ENCODE measurements at places on chromosomes 16 and 17. TPM values are rescaled to one million over a fixed set of nuclear protein-coding genes. Genes with fewer than 3 reads are reported as not detected.
A peak's percentile ranks its signal among the peaks of the same experiment; 100 is the strongest.

Gene WSCD1
- not detected for total RNA-seq

Gene SLC5A11
- 0.95 TPM for total RNA-seq

DNA sequence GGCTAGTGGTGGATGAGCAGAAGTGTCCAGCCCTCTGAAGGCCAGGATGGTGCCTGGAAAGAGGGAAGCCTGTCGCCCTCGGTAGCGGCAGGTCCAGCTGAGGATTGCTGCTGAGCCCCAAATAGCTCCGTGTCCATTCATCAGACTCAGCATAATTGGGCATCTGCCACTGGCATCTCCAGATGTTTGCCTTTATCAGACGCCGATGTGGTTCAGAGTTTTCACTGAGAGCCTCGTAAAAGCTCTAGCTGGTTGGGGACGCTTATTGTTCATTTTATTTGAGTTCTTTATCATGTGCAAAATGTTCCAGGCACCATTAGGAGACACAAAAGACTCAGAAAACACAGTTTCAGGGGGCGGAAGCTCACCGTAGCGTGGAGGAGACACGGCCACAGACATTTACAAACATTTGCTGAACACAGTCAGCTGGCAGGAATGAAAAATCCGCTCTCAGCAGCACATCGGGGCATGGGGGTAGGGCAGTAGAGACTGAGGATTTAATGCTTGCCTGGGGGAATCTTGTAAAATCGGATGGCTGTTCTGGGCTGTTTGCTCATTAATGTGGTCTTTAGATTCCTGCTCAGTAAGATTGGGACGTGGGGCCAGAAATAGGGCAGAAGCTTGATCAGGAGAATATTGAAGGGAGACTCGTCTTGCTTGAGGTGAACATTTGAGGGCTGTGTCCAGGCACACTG lies 41.7 kb downstream of the SMPD3 start:
- no peaks in the 10 kb centered on the region for H3K27me3 ChIP-seq
- H3K36me3 ChIP-seq, result no peaks in the 10 kb centered on the region
- DNase-seq, result no peak
- no peak overlapping the region for H3K4me3 ChIP-seq

DNA sequence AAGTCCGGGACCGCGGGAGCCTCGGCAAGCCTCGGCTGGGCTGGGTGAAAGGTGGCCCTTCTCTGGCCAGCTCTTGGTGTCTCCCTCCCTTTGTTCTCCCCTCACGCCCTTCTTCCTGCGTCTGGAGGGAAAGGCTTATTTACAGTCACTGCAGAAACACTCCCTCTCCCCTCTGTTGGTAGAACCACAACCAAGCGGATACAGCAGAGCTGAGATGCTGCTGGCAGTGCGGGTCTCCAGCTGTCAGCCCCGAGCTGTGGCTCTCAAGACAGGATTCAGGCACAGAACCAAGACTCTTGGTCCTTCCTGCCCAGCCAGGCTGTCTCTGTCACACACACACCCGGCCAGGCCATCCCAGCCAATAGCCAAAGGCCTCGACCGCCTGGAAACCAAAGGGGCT lies 133.3 kb downstream of the ENGASE start:
- DNase-seq, result no peak
- peaks cover 7% of the 10 kb centered on the region for H3K27me3 ChIP-seq
- H3K27ac ChIP-seq, result no peak overlapping the region
- no peaks in the 10 kb centered on the region for H3K36me3 ChIP-seq
- no peaks in the 10 kb centered on the region for H3K4me1 ChIP-seq

GRCh38 chr16:430904-431303 lies 5.5 kb downstream of the RAB11FIP3 start:
- no peak overlapping the region for H3K4me3 ChIP-seq
- no peaks in the 10 kb centered on the region for H3K27me3 ChIP-seq
- no peaks in the 10 kb centered on the region for H3K4me1 ChIP-seq
- no peak for DNase-seq
- no peak overlapping the region for H3K27ac ChIP-seq

- peak; percentile 81 for DNase-seq
- H3K4me1 ChIP-seq, result no peaks in the 10 kb centered on the region
- H3K27me3 ChIP-seq, result no peaks in the 10 kb centered on the region
- H3K27ac ChIP-seq, result peak overlapping the region; percentile 50
Measured at GRCh38 chr16:16127469-16128116, 95.7 kb downstream of the ABCC6 start.

DNA sequence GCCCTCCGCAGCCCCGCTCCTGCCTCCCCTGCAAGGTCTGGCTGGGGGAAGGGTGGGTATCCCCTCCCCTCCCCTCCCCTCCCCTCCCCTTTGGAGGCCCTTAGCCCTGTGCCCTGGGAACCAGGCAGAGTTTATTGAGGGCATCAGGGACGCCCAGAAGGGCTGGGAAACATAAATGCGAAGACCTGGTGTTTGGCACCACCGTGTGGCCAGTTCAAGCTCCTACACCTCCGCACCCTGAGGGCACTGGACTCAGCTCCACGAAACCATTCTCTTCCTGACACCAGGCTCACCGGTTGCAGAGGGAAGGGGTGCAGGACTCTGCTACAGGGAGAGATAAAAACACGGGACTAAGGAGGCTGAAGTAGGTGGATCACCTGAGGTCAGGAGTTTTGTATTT lies 1.0 kb upstream of the AIPL1 start:
- no peaks in the 10 kb centered on the region for H3K36me3 ChIP-seq
- H3K27me3 ChIP-seq, result no peaks in the 10 kb centered on the region
- peak; percentile 53 for DNase-seq
- H3K4me1 ChIP-seq, result no peaks in the 10 kb centered on the region
- no peak overlapping the region for H3K4me3 ChIP-seq

DNA sequence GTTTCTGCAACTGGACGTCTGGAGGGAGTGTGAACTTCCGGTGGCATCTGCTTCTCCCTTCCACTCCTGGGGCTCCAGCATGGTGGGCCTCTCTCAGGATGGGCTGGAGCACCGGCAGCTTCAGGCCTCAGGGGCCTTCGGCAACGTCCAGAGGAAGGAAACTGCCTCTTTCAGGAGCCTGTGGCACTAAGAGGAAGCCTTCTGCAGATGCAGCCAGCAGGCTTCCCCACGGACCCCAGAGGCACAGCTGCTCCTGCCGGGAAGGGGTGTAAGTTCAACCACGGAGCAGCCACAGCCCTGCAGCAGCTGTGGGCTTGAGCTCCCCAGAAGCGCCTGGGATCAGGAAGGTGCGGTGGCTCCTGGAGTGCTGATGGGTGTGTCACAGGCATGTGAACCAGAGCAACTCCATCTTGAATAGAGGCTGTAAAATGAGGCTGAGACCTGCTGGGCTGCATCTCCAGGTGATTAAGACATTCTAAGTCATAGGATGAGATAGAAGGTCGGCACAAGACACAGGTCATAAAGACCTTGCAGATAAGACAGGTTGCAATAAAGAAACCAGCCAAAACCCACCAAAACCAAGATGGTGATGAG lies 50.8 kb upstream of the KLHDC4 start:
- no peaks in the 10 kb centered on the region for H3K36me3 ChIP-seq
- no peaks in the 10 kb centered on the region for H3K27me3 ChIP-seq

DNA sequence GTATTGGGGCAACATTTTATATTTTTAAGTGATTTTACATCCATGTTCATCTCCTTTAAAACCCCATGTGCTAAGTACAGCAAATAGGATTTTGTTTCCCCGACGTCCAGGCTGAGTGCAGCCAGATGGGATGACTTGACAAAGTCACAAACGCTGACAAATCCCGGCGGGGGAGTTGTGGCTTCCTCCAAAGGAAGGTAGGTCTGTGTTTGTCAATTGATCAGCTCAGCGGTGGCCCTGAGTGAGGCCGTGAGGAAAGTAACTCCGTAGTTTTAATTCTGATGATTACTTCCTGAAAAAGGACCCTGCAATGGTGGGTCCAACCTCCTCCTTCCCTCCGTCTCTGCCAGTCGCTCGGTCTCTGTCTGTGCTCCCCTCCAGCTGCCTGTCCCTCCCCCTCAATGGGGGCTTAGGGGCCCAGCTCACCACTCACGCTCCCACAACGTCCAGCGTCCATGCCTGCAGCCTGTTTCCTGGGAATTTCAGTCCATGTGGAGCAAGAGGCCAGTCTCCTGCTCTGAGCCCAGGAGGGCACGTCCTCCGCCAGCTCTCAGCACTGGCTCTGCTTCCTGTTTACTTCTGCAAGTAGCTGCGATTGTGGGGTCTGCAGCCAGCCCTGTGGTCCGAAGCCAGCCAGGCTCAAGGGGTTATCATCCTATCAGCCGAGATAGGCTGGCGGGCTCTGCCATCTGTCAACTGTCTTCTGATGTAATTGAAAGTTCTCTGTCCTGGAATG lies 209.4 kb upstream of the FOXF1 start:
- no peak overlapping the region for H3K4me3 ChIP-seq
- peaks cover 6% of the 10 kb centered on the region for H3K4me1 ChIP-seq
- no peak overlapping the region for H3K27ac ChIP-seq
- H3K27me3 ChIP-seq, result peaks cover 2% of the 10 kb centered on the region

GRCh38 chr17:77869665-77870132 lies 88.8 kb upstream of the TNRC6C start:
- no peak overlapping the region for H3K27ac ChIP-seq
- no peaks in the 10 kb centered on the region for H3K4me1 ChIP-seq
- H3K27me3 ChIP-seq, result no peaks in the 10 kb centered on the region
- no peaks in the 10 kb centered on the region for H3K36me3 ChIP-seq
- H3K4me3 ChIP-seq, result no peak overlapping the region

- peaks cover 8% of the 10 kb centered on the region for H3K4me1 ChIP-seq
- no peaks in the 10 kb centered on the region for H3K27me3 ChIP-seq
- no peaks in the 10 kb centered on the region for H3K36me3 ChIP-seq
- no peak overlapping the region for H3K4me3 ChIP-seq
Measured at GRCh38 chr17:69909389-69909788, 165.6 kb upstream of the KCNJ16 start.

- no peaks in the 10 kb centered on the region for H3K36me3 ChIP-seq
- H3K27ac ChIP-seq, result peak overlapping the region; percentile 55
- H3K4me3 ChIP-seq, result no peak overlapping the region
- no peak for DNase-seq
- no peaks in the 10 kb centered on the region for H3K4me1 ChIP-seq
Measured at GRCh38 chr17:65183736-65184135, 46.6 kb downstream of the RGS9 start.

DNA sequence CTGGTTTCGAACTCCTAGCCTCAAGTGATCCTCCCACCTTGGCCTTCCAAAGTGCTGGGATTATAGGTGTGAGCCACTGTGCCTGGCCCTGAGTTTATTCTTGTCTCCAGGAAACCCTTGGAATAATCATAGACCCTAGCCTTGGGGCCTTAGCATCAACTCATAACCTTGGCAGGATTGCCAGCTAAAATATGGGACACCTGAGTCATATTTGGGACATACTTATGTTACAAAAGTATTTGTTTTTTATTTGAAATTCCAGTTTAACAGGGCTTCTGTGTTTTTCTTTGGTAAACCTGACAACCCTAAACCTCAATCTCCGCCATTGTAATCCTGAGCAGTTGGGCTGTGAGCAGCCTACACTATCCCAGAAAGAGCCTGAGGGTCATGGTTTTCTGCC lies 28.6 kb upstream of the TNS4 start:
- no peak overlapping the region for H3K27ac ChIP-seq
- H3K27me3 ChIP-seq, result no peaks in the 10 kb centered on the region
- DNase-seq, result no peak
- H3K4me1 ChIP-seq, result 0 out of 2 replicates have a peak, but pooled peaks cover 9% of the 10 kb centered on the region

DNA sequence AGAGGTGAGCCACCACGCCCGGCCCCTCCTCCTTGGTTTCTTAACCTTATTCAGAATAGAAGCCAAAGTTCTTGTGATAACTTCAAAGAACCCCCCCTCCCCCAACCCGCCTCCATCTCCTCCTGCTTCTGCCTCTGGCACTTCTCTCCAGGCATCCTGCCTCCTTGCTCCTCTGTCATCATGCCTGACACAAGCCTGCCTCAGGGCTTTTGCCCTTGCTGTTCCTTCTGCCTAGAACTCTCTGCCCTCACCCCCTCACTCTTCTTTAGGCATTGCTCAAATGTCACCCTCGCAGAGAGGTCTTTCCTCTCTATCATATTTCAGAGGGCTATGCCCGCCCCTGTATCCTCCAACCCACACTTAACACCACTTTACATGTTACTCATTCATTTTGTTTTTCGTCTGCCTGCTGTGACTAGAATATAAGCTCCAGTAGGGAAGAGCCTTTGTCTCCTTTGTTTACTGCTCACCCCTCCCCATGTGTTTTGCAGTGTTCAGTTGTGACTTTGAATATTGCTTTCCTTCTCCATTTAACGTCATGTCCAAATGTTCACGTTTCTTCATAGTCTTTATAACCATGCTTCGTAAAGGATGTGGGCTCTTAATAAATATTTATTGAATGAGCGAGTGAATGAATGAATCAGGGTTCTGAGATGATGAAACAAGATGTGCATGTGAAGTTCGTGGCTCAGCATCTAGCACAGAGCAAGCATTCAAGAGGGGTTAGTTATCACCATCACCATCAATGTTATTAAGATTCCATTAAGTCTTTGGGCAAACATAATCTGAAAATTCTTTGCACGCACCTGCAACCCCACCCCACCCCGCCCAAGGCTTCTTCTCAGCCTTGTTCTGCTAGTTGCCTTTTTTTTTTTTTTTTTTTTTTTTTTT lies 186.2 kb upstream of the WSCD1 start:
- H3K36me3 ChIP-seq, result no peaks in the 10 kb centered on the region
- no peaks in the 10 kb centered on the region for H3K4me1 ChIP-seq
- H3K4me3 ChIP-seq, result no peak overlapping the region
- no peak for DNase-seq
- H3K27me3 ChIP-seq, result no peaks in the 10 kb centered on the region

GRCh38 chr16:10138881-10139280 lies 43.3 kb downstream of the GRIN2A start:
- H3K27me3 ChIP-seq, result no peaks in the 10 kb centered on the region
- H3K27ac ChIP-seq, result no peak overlapping the region
- H3K4me3 ChIP-seq, result no peak overlapping the region

DNA sequence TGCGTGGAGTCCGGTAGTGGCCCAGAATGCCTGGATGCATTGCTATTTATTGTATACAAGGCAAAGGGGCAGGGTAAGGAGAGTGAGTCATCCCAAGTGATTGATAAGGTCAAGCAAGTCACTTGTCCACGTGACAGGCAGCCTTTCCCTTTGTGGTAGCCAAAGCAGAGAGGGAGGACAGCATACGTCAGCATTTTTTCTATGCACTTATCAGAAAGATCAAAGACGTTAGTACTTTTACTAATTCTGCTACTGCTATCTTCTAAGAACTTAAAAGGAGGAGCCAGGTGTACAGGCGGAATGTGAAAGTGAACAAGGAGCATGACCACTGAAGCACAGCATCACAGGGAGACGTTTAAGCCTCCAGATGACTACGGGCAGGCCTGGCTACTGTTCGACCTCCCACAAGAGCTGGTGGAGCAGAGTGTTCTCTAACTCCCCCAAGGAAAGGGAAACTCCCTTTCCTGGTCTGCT lies 47.9 kb upstream of the ARL4D start:
- peak; percentile 59 for DNase-seq
- H3K27me3 ChIP-seq, result no peaks in the 10 kb centered on the region
- H3K27ac ChIP-seq, result peak overlapping the region; percentile 46
- H3K4me1 ChIP-seq, result peaks cover 36% of the 10 kb centered on the region
- H3K36me3 ChIP-seq, result peaks cover 6% of the 10 kb centered on the region
